ENCODE measurements at places on chromosomes 3 and 15.

DNA sequence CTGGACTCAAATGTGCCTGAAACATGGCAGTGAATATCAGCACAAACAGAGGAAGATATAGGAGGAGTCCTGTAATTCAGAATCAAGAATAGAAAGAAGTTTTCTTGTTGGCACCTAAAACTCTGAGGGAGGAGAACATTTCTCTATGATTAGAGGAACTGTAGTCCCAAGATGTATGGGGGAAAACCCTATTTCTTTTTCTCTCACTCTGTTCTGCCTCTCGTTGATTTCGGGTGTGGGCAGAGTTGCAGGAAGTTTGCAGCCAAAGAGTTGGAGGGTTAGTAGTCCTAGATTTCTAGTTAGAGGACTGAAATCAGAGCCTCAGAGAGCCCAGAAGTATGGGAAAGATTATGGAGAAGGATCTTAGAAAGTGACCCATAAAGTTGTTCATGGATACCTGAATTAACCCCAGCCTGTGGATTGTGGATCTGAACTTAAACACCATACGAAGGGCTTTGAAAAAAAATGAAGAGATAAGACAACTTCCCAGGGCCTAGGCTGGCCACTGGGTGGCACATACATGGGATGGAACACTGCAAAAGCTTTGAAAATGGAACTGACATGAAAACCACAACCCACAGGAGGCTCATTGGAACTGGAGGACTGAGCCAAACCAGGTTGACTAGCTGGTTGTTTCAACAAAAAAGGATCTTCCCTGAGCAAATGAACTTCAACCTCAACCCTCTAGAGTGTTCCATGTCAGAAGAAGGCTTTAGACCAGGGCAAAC is 34.6 kb downstream of the FMN1 start:
- no peak for DNase-seq

DNA sequence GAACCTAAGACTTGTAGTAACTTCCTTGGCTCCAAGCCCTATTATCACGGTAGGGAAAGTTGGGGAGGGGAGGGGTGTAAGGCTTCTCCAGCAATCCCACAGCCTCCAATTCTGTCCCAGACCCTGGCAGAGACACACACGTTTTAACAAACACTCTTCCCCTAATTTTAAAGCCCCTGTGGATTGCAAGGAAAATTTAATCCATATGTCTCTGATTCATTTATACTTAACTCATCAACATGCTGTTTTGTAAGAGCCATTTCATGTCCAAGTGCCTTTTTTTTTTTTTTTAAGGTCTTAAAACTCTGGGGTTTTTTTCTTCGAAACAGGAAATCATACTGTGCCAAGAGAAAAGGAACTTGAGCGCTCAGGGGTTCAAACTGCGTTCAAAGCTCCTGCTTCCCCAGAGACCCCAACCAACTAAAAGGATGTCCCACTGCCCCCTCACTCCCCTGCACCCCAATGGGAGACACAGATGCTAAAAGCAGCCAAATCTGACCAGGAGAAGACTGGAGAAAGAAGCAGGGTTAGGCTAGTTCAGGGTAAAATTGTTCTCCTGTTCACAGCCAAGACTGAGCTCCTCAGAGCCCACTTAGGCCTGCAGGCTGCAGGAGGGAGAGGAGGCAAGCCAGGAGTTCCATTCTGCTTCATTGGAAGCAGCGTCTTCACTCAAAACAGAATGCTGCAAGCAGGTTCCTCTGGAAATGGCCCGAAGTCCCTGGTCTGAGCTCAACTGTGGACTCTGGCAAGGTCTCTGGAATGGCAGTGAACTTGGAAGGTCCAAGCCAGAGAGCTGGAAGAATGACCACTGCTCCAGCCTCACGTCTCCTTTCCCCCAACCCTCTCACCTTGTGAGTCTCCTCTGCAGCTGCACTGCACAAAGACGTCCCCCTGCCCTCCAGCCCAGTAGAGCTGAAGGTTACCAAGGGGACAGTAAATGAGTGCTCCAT is 172.5 kb downstream of the NTRK3 start:
- no peak for DNase-seq

GRCh38 chr3:40240921-40241320 is 68.6 kb upstream of the EIF1B start:
- no peak for DNase-seq

GRCh38 chr3:11430624-11431023 is 158.4 kb downstream of the ATG7 start:
- DNase-seq: no peak

GRCh38 chr15:56736881-56737707 is 3.8 kb upstream of the ZNF280D start:
- DNase-seq: no peak

GRCh38 chr3:151923901-151924300 is 50.5 kb downstream of the SUCNR1 start:
- DNase-seq: no peak

DNA sequence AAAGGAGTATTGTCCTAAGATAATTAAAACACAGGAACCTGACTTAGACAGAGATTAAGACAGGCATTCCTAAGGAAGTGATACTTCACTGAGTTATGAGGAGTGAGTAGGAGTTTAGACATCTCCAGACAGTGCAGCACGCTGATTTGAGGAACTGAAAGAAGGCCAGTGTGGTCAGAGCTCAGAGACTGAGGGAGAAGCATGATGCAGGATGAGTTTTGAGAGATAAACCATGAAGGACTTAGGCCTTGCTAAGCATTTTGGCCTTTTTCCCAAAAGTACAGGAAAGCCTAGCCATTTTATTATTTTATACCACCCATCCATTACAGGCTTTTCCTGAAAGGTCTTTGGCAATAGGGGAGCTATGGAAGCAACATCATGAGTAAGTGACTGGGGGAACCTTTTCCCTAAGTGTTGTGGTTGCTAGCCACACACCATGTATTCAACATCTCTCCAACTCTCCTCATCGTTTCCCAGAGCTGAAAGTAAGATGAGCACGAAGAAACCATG is 375.6 kb upstream of the TPRG1 start:
- DNase-seq: no peak

DNA sequence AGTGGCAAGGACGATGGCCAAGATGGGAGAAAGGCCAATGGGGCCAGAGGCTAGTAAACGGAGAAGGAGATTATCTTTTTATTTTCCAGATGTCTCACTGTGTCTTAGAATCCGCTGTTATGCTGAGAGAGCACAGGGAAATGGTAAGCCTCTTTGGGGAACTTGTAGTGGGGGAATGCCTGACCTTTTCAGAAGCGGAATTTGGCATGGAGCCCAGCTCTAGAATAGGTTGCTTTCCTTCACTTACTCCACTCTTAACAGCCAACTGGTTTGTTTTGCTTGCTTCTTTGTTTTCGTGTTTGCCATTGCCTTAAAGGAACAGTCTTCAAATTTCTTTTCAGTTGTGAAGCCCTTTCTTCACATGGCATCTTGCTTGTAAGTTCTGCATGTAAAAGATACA is 316.2 kb upstream of the THRB start:
- DNase-seq: no peak

DNA sequence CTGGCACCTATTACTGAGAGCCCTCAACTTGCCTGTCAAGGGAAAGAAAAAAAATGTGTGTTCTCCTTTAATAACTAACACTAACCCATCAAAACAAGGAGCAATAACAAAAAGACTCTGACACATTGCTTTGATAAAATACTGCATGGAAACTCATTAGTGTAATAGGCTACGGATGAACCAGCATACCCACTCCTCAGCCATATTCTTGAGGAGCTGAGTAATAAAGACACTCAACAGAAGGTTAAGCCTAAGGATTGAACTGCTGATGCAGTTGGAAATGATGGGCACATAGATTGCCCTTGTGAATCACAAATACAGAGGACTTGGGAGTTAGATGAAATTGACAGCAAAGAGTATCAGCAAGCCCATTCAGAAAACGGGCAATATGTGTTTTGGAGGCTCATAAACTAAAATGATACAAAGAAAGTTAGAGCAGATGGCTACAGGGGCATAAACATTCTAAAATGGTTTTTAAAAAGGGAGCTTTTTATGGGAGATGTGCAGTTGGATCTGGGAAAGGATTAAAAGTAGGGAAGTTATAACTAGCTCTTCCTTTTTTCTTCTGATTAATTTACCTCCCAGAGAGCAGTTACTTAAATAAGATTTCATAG is 447.6 kb upstream of the IL12A start:
- DNase-seq: no peak

- no peak for DNase-seq
Observed at GRCh38 chr15:67070892-67071664, 5.7 kb downstream of the SMAD3 start.

GRCh38 chr15:71357967-71358366 is 242.7 kb downstream of the THSD4 start:
- no peak for DNase-seq

- DNase-seq: no peak
Observed at GRCh38 chr15:99731336-99732123, 1.7 kb downstream of the LYSMD4 start.

- no peak for DNase-seq
Observed at GRCh38 chr3:36366308-36366707, 14.0 kb upstream of the STAC start.

- DNase-seq: no peak
Observed at GRCh38 chr15:56744701-56745683, 11.7 kb upstream of the ZNF280D start.

- DNase-seq: no peak
Observed at GRCh38 chr15:84873997-84874396, 10.5 kb upstream of the SLC28A1 start.

DNA sequence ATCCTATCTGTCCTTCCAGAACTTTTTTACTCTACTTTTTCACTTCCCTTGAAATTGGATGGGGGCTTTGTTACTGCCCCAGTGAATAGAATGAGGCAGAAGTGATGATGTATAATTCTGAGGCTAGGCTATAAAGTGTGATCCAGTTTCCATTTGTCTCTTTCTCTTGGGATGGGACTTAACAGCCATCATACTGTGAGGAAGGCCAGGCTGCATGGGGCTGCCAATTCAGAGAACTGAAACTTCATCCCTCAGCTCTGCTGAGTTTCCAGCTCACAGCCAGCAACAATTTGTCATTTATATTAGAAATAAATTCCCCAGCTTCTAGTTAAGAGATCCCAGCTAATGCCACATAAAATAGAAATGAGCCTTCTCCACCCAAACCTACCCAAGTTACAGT is 504.0 kb upstream of the TGFBR2 start:
- no peak for DNase-seq

- no peak for DNase-seq
Observed at GRCh38 chr15:41952013-41952563, 20.3 kb downstream of the EHD4 start.

DNA sequence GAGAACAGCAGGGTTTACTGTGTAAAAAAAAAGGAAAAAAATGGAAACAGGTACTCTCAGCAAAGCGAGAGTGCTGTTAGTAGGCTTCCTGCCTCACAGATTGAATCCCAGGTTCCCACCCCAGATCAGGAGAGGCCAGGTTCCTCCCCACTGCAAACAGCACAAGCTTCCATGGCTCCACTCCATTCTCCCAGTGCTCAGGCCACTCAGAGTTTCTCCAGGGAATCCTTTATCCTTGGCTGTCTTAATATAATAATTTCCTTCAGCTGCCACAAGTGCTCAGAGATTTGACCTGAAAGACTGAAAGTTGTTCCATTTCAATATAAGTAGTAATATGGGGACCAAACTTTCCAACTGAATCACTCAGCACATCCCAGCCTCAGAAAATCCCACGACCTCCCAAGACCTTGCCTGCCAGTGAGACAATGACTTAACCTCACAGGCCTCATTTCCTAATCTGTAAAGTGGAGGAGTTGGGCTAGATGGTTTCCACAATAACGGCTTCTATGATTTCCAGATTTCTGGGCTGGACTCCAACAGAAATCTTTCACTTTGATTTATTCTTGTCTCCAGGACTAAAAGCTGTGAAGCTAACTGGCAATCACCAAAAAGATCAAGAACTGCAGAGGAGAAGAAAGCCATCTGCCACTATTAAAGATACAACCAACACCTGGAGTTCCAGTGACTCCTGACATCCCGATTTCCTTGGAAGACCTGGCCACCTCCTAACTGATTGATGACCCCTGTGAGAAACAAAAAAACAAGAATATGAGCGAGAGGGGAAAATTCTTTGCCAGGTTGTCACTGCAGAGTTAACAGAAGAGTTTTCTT is 289.5 kb downstream of the NEK10 start:
- DNase-seq: no peak

DNA sequence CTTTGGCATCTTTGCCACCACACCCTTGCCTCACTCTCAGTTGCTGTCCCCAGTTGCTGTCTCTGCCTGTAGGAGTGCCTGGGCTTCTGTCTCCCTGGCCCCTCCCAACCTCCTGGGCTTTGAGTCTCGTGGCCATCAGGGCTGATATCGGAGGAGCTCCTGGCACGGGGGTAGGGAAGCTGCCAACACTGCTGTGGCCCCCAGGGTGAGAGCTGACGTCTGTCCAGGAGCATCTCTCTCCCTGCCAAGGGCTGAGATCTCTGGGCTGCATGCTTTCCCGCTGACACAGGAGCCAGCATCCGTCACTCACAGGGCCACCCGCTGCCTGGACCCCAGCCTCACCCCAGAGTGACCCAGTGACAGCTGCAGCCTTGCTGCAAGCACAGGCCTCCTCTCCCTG is 47.4 kb downstream of the EXOG start:
- no peak for DNase-seq

GRCh38 chr3:146067048-146067447 is 93.9 kb downstream of the PLOD2 start:
- DNase-seq: no peak

GRCh38 chr3:10015461-10015904 is 10.8 kb upstream of the FANCD2 start:
- DNase-seq: no peak

- no peak for DNase-seq
Observed at GRCh38 chr3:112811131-112811884, 35.4 kb downstream of the CD200R1L start.

DNA sequence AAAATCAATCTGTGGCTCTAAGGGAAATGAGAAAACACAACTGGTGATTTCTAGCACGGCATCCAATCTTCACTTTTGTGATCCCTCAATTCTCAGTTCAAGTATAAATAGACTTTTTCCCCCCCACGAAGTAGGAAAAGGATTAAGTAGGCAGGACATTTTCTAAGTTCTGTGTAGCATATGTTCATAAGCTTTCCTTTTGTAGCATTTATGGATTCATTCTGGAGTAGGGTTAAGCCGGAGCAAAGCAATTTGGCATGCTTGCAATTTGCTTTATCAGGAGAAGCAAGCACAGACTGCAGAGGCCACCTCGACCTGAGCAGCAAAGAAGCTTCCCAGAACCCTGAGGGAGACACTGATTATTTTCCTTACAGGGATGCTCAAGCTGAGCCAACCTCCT is 66.3 kb downstream of the FHIT start:
- no peak for DNase-seq

- DNase-seq: peak; percentile 20
Observed at GRCh38 chr3:55629432-55629831, 142.3 kb upstream of the WNT5A start.

DNA sequence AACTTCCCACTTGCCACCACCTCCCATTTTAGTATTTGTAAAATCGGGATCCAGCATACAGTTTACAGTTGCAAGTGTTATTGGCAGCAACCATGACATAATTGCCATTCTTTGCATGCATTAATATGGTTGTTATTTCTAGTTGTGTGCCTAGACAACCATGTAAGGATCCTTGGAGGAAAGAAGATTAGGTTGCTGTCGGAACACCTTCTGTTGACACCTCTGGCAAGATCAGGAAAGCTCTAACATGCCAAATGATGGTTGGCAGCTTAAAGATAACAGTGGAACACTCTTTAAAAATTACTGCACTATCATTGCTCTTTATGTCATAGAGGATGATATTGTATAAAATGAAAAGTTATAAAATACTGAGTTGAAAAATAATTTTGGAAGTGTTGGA is 313.5 kb upstream of the RARB start:
- no peak for DNase-seq

Measured in NCI-H748 treated with DMSO at 0.1 percent for 48 hours (cell line).